Stimulated activated naive CD8-positive, alpha-beta T cell treated with anti-CD3 and anti-CD28 coated beads, Interleukin-15, amount 100 ng/mL, for 72 hours (primary cell): ENCODE measurements at places on chromosomes 2 and 18.

GRCh38 chr2:30641765-30642345, 165.4 kb downstream of the CAPN13 start:
- DNase-seq = no peak

DNA sequence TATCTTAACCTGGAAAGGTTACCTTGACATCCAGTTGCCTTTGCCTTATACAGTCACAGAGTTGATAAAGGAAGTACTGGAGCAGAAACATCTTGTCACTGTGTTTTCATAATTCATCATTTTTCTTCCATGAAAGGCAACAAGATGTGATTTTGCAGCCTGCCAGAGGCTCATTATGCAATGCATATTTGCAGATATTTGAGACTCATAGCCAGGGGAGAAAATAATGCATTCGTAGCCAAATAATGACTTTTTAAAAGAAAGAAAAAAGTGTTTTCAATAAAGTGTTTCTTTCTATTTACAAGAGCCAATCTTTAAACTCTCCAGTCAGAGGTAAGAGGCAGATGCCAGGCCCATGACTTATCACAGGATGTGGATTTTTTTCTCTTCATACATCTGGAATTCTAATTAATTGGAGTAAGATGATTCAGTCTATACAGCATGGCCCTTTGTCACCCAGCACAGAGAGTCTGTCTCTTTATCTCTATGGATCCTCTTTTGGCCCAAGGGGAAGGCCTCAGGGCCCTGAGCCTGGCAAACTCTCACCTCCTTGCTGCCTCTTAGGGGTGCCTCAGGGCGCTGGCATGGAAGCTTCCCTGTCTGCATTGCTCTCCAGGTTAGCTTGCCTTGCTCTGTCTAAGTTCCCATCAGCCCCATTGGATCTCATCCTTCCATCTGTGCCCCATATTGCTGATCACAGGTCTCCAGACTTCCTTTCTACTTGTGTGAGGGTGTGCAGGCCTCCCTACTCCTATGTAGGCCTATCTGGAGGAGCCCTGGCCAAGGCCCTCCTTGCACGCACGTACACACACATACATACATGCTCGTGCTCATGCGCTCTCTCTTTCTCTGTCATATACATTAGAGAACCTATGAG, 247.7 kb downstream of the TPGS2 start:
- DNase-seq = no peak

GRCh38 chr2:104584393-104584792, 269.5 kb upstream of the POU3F3 start:
- no peak for DNase-seq

DNA sequence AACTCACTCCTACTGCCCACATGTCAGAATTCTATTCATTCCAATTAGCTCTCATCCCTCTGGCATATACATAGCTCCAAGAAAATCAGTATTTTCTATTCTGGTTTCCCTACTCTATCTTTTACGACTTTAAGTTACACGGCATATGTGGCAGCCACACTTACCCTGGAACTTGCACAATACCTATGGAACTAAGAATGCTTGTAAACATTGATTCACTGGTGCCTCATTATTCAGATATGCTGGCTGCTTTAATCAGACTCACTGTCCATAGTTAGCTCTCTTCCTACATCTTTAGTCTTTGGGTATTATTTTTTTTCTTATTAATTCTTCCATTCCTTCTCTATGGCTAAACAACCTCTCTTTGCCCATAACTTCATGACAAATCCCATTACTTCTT, 1519.9 kb upstream of the ACVR2A start:
- no peak for DNase-seq

- no peak for DNase-seq
Observed at GRCh38 chr2:89833116-89833779, 1141.8 kb downstream of the RPIA start.

DNA sequence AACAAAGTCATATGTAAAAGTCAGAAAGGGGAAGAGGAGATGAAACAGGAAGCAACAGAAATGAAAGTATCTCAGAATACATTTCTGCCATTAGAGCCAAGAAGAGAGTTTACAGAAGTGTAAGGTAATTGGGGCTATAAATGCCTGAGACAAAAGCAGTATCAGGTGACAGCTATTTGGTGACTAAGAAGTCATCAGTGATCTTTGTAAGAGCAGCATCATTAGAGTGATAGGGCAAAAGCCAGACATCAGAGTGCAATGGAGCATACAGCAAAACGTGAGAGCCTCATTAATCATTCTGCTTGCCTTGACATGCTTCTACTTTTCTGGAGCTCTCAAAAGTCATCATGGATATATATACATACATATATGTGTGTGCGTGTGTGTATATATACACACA, 804.7 kb upstream of the PIK3C3 start:
- no peak for DNase-seq

DNA sequence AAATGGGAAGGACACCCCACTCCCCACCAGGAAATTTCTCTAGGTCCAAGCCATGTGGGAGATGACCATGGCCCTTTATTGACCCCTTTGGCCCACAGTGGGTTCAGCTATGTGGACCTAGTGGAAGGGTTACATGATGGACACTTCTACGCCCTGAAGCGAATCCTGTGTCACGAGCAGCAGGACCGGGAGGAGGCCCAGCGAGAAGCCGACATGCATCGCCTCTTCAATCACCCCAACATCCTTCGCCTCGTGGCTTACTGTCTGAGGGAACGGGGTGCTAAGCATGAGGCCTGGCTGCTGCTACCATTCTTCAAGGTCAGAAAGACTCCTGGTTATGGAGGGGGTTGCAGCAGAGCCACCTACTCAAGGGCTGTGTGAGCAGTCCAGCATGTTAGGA, 1.3 kb downstream of the STK16 start:
- no peak for DNase-seq

- DNase-seq = no peak
Observed at GRCh38 chr2:169562519-169562918, 11.1 kb downstream of the FASTKD1 start.

- no peak for DNase-seq
Observed at GRCh38 chr2:223180463-223180862, 128.5 kb downstream of the KCNE4 start.

GRCh38 chr18:47968721-47969120, 38.3 kb upstream of the SMAD2 start:
- DNase-seq = no peak

DNA sequence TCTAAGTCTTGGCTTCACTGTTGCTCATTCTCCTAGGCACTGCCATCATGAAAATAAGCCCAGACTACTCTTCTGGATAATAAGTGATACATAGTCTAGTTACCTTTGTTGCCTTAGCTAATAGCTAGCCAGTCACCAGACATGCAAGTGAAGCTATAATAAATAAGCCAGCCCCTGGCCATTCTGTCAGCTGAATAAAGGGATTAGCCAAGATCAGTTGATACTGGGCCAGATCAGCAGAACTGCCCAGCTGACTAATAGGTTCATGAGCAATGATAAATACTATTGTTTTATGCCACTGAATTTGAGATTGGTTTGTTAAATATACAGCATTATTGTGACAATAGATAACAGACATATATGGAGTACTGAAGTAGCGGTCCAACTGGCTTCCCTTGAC, 8.0 kb upstream of the C2orf69 start:
- no peak for DNase-seq

DNA sequence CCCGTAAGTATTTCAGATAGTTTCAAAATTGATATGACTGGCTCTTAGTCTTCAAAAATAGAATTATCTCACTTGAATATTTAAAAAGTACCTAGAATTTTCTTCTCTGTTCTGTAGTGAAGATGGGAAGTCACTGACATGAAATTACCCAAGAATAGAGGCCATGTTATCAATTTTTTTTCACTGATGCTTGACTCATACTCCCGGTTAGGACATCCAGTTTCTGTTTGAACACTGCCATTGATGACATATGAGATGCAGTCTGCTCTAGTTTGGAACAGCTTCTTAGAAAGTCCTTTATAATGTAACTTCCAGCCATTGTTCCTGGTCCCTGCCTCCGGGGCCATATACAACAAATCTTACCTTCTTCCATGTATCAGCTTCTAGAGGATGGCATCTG, 26.0 kb downstream of the MAP3K20 start:
- DNase-seq = no peak

DNA sequence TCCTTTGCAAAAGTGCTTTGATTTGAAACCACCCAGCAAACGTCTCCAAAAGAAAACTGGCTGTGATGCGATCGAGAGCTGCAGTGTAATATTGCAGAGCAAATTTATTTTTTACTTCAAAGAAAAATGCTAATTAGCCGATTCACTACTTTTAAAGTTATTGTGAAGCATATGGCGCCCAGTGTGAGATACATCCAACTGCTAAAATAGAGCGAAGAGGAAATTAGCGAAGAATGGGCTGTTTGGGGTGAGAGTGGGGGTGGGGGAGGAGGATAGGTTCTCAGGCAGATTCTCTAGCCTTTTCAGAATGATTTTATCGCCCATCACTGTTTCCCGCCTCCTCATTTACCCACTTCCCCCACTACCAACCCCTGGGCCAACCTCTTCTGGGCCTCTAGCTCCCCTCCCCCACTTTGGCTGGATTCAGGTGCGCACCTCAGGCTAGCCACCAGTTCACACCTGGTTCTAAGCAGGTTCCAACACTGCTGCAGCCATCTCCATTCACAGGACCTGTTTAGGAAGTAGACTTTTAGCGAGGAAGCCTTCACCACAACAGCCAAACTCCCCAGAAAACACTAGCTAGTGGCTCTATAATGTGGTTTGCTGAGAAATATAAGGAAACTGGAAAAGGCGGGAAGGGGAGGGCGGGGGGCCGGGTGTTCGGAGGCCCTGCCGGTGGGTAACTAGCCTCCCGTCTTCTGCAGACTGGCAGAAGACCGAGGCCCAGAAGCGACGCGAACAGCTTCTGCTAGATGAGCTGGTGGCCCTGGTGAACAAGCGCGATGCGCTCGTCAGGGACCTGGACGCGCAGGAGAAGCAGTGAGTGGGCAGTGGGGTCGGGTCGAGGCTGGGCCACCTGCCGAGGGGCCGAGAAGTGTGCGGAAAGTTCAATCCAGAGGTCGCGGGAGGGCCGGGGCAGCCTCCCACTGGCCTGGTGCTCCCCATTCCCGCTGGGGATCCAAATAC, 6.0 kb upstream of the OTX1 start:
- DNase-seq = no peak

GRCh38 chr2:49616800-49617199, 462.5 kb upstream of the FSHR start:
- no peak for DNase-seq

DNA sequence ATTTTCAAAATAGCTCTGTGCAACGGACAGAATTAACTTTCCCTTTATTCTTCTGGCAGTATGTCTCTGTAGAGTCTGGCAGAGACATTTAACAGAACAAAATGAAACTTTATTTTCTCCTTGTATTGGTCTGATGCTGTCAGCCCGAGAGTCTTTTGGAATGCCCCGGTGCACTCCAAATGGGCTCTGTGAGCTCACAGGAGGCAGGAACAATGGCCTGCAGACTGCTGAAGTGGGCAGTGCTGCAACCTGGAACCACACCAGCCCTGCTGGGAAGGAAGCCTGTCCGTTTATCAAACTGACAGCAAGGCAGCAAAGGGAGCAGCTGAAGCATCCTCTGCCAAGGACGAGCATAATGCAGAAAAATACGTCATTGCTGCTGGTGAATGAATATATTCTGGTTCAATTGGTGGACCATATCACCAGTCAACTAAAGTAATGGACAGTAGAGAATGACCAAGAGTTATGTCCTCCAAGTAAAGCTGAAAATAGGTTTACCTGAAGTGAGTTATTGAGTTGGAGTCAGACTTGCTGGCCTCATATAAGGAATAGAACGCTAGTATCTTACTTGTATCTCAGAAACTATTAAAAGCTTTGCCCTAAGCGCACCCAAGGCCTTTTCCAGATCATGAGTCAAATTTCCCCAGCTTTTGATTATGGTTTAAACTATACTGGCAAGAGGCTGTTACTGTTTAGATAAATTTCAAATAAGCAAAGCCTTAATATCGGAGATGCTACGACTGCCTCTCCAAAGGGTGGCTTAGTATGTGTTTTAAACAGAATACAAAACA, 207.6 kb upstream of the TANK start:
- no peak for DNase-seq

DNA sequence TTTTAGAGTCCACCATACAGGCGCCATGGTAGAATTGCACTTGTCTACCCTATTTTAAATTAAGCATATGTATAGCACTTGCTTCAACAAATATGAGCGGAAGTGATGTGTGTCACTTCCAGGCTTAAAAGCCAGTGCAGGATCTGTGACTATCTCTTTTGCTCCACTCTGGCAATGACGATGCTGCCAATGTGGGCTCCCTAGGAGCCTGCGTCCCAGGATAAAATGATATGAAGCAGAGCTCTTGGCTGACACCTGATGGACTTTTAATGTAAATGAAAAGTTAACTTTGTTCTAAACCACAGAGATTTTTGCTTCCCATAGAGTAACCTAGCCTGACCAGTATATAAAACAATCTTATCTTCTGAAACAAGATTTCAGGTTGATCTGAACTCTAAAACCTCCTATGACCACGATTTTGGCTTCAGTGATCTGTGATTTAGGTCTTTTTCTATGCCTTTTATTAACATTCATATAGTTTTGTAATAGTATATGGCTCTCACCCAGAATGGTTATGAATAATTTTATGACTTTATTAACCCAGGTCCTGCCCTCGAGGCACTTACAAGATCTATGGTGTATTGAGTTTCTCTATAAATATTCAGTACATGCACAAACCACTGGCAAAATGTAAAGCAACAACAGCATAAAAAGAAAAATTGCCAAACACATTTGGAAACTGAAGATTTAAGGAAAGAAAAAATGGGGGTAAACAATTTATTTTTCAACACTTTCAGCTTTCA, 422.5 kb upstream of the PIK3C3 start:
- no peak for DNase-seq

DNA sequence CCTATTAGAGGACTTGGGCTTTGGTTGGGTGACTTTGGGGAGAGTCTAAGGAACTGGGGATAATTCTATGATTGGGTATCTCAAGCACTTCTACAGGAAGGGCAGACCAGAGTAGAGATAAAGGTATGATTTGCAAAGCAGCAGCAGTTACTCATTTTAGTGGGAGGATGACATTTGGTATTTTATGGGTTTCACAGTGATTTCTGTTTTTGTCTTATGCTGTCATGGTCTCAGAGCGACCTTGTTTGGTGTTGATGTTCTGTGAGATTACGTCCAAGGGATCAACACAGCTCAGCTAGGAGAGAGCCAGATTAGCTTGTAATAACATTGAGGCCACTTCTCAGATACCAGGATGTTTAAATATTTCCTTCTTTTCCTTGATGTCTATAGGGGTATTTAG, 18.2 kb downstream of the TTR start:
- DNase-seq = no peak

GRCh38 chr2:147487286-147487977, 357.4 kb upstream of the ACVR2A start:
- no peak for DNase-seq

- DNase-seq = no peak
Observed at GRCh38 chr2:17544256-17544655, 3.8 kb downstream of the VSNL1 start.

DNA sequence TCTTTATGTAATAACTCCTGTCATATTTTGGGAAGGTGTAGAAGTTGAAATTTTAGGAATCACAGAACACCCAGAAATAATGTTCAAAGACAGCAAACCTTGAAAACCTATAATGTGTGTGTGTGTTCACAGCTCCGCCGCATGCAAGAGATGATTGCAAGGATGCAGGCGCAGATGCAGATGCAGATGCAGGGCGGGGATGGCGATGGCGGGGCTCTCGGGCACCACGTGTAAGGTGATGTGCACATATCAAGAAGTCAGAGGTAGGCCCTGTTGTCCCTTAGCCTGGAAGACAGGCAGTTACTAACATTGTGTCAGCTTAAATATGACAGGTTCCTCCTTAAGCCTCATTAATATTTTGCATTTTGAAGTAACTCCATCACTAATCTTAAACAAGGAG, 6.1 kb upstream of the FARP2 start:
- DNase-seq = no peak
